ENCODE measurements at places on chromosomes 12 and 14.

GRCh38 chr14:96080571-96080970 lies 41.4 kb downstream of the C14orf132 start:
- H3K4me3 ChIP-seq, result no peak overlapping the region
- no peak overlapping the region for H3K27ac ChIP-seq
- no peaks in the 10 kb centered on the region for H3K36me3 ChIP-seq

DNA sequence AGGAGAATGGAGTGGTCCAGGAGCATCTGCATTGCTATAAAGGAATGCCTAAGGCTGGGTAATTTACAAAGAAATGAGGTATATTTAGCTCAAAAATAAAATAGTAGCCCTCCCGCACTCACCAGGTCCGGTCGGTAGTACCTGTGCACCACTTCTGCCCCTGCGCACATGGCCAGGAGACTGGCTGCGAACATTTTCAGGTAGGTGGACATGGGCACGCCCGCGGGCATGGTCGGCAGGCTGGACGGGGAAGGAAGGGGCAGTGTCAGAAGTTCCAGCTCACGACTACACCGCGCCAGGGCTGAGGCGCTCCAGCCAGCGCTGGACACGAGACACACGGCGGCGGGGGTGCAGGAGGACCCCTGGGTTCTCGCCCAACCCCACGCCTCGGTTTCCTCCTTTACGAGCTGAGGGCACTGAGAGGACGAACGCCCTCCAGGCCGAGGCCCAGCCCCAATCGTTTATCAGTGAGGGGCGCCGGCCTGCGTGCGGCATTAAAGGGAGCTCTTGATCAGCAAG lies 9.1 kb upstream of the TDG start:
- H3K27me3 ChIP-seq, result no peaks in the 10 kb centered on the region
- peaks cover 28% of the 10 kb centered on the region for H3K4me1 ChIP-seq
- DNase-seq, result no peak
- peaks cover 20% of the 10 kb centered on the region for H3K36me3 ChIP-seq
- peak overlapping the region; percentile 95 for H3K4me3 ChIP-seq

- peaks cover 6% of the 10 kb centered on the region for H3K4me1 ChIP-seq
- H3K27me3 ChIP-seq, result no peaks in the 10 kb centered on the region
- no peak overlapping the region for H3K27ac ChIP-seq
- DNase-seq, result no peak
- no peak overlapping the region for H3K4me3 ChIP-seq
These were observed 41.5 kb downstream of the KIF21A start for GRCh38 chr12:39401459-39401858.

GRCh38 chr12:64476844-64477243 lies 24.9 kb downstream of the TBK1 start:
- peaks cover 8% of the 10 kb centered on the region for H3K4me1 ChIP-seq
- H3K27me3 ChIP-seq, result no peaks in the 10 kb centered on the region
- peak overlapping the region; percentile 29 for H3K27ac ChIP-seq
- H3K4me3 ChIP-seq, result no peak overlapping the region

DNA sequence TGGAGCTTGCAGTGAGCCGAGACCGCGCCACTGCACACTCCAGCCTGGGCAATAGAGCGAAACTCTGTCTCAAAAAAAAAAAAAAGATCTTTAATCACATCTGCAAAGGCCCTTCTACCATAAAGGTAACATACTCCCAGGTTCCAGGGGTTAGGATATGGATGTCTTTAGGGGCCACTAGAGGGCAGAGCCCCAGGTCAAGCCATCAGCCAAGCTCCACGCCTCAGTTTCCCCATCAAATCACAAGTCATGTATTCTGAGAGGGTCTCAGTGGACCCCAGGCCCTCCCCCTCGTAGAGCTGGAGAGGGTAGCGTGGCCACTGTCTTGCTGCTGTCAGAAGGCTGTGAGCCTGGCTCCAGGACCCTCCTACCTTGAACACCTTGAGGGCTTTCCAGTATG lies 18.8 kb downstream of the SLC8B1 start:
- H3K4me3 ChIP-seq, result no peak overlapping the region
- no peak for DNase-seq
- H3K36me3 ChIP-seq, result peaks cover 15% of the 10 kb centered on the region
- peaks cover 3% of the 10 kb centered on the region for H3K4me1 ChIP-seq
- H3K27me3 ChIP-seq, result no peaks in the 10 kb centered on the region

GRCh38 chr12:131723532-131723931 lies 12.6 kb downstream of the SFSWAP start:
- H3K4me1 ChIP-seq, result peaks cover 8% of the 10 kb centered on the region
- H3K27ac ChIP-seq, result no peak overlapping the region
- no peaks in the 10 kb centered on the region for H3K27me3 ChIP-seq
- no peak overlapping the region for H3K4me3 ChIP-seq

DNA sequence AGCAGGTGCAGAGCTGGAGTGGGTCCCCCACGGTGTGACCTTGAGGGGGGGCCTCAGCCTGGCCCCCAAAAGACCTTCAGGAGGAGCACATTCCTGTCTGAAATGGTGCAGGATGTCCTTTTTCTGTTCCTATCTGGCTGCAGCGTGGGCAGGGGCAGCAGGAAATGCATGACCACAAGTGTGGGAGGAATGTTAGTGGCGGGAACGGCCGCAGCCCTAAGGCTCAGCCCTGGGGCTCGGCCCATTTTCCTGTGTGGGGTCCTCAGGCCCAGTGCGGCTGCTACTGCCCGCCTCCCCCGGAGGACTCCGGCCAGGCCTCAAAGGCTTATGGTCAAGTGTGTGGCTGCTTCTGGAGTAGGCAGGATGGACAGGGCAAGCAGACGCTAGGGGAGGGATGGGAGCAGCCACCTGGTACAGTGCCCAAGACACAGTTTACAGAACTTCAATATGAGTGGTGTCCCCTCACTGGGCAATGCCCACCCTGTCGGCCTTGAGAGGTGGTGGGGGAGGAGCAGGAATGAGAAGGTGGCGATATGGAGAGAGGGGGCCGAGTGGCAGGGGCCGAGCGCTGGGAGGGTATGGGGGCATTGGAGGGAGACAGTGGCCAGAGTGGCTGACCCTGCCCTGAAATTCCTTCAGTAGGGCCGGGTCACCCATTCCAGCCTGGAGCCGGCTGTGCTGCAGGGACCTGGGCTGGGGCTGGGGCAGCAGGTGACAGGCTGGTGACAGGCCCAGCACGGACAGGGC lies 137.4 kb downstream of the CALM1 start:
- no peaks in the 10 kb centered on the region for H3K4me1 ChIP-seq
- no peak overlapping the region for H3K4me3 ChIP-seq
- DNase-seq, result no peak

GRCh38 chr12:4282103-4282891 lies 8.7 kb downstream of the CCND2 start:
- H3K4me3 ChIP-seq, result peak overlapping the region; percentile 17
- H3K4me1 ChIP-seq, result peaks cover 78% of the 10 kb centered on the region
- H3K36me3 ChIP-seq, result peaks cover 92% of the 10 kb centered on the region
- no peaks in the 10 kb centered on the region for H3K27me3 ChIP-seq

DNA sequence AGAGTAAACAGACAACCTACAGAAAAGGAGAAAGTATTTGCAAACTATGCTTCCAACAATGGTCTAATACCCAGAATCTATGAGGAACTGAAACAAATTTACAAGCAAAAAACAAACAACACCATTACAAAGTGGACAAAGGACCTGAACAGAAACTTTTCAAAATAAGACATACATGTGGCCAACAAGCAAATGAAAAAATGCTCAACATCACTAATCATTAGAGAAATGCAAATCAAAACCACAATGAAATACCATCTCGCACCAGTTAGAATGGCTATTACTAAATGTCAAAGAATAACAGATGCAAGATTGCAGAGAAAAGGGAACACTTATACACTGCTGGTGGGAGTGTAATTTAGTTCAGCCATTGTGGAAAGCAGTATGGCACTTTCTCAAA lies 125.8 kb downstream of the C12orf42 start:
- no peaks in the 10 kb centered on the region for H3K4me1 ChIP-seq
- H3K27me3 ChIP-seq, result no peaks in the 10 kb centered on the region
- DNase-seq, result no peak
- H3K36me3 ChIP-seq, result no peaks in the 10 kb centered on the region

- H3K27ac ChIP-seq, result no peak overlapping the region
- H3K4me3 ChIP-seq, result no peak overlapping the region
- no peaks in the 10 kb centered on the region for H3K36me3 ChIP-seq
- peaks cover 8% of the 10 kb centered on the region for H3K4me1 ChIP-seq
- H3K27me3 ChIP-seq, result peaks cover 57% of the 10 kb centered on the region
- DNase-seq, result no peak
These were observed 1124.0 kb upstream of the TMEM132C start for GRCh38 chr12:127143020-127143419.

DNA sequence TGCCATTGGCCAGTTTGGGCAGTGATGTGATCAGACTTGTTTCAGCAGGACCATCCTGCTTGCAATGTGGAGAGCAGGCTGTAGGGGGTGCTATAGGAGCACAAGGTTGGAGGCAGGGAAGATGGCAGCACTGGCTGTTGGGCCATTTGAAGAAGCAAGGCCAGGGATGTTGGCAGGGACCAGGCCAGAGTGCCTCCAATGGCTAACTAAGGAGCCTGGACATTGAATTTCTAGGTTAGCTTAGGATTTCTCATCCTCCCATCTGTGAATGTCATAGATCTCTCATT lies 23.5 kb downstream of the FGF23 start:
- H3K27me3 ChIP-seq, result no peaks in the 10 kb centered on the region
- DNase-seq, result peak; percentile 35
- H3K36me3 ChIP-seq, result peaks cover 18% of the 10 kb centered on the region
- peak overlapping the region; percentile 12 for H3K27ac ChIP-seq

DNA sequence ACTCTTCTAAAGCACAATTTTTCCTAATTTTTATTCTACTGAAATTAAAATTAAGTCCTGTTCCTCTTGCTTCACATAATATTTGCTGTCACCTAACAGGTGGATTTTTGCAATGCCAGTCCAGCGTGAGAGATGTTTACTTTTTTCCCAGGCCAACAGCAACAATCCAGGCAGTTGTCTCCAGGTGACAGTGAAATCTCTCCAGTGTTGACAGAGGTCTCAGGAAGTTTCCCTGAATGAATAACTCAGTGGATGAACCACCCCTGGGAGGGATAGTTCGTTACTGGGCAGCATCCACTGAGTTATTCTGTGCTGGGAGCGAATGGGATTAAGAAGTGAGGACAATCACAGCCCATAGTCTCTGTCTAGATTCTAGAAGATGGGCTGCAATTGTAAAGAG lies 7.1 kb upstream of the NT5DC3 start:
- H3K27me3 ChIP-seq, result no peaks in the 10 kb centered on the region
- no peaks in the 10 kb centered on the region for H3K36me3 ChIP-seq
- DNase-seq, result no peak
- no peak overlapping the region for H3K27ac ChIP-seq
- H3K4me1 ChIP-seq, result no peaks in the 10 kb centered on the region

All from effector memory CD8-positive, alpha-beta T cell (primary cell).